ENCODE measurements at places on chromosomes 16 and 17.

DNA sequence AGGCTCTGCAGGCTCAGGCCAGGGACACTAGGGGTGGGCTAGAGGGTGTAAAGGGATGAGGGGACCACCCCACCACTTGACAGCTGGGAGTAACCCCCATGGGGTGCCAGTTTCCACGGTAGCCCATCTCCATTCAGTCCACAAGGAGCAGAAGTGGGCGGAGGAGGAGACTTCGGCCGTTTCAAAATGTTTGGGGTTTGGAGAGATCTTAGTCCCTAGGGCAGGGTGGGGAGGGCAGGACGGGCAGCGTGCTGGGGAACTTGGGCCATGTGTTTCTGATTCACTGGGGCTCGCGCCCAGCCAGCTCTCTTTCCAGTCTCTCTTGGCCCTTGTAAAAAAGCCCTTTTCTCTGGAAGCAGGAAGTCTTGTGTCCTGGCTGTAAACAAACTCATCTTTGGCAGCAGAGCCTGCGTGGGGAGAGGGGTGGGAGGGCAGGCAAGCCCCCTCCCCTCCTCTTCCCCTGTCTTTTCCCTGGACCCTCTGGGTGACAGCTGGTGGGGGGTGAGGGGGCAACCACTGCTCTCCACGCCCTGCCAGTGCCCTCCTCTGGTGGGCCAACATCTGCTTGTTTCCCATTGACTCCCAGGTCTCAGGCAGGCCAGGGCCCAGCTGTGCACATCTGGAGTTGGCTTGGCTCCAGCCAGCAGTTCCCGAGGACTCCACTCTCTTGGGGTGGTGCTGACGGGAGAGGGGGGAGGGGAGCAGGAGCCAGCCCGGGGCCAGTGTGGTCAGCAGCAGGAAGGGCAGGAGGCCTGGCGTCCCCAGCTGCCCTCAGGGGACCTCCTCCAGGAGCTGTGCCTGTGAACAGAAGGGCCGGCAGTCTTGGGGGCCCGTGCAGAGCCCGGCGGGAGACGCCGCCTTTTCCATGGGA is 8.1 kb downstream of the CYGB start:
- no peak for DNase-seq

- peak; percentile 13 for DNase-seq
These were observed 20.1 kb downstream of the MINK1 start for GRCh38 chr17:4853208-4853671.

GRCh38 chr16:50185005-50185505 is 31.9 kb downstream of the TENT4B start:
- DNase-seq, result no peak

DNA sequence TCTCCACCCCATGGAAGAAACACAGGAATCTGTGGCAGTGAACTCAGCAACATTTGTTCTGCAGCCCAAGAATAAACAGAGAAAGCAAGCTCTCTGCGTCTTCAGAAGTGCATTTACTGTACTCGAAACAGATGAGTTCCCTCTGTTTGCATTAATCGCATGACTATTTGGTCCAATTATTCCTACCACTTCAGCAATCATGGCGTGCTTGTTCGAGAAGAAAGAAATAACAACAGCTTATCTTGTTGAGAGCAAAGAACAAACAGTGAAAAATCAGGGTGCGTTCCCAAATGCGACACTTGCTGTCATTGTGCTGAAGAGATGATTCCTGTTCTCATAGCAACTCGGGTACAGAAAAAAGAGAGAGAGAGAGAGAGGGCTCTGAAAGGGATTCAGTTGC is 445.3 kb upstream of the MAF start:
- DNase-seq, result no peak

- no peak for DNase-seq
These were observed 794 bp downstream of the TMEM235 start for GRCh38 chr17:78231991-78232858.

- no peak for DNase-seq
These were observed 20.9 kb downstream of the CCDC182 start for GRCh38 chr17:57724026-57724728.

GRCh38 chr17:73360961-73361761 is 49.4 kb upstream of the CDC42EP4 start:
- DNase-seq, result no peak

DNA sequence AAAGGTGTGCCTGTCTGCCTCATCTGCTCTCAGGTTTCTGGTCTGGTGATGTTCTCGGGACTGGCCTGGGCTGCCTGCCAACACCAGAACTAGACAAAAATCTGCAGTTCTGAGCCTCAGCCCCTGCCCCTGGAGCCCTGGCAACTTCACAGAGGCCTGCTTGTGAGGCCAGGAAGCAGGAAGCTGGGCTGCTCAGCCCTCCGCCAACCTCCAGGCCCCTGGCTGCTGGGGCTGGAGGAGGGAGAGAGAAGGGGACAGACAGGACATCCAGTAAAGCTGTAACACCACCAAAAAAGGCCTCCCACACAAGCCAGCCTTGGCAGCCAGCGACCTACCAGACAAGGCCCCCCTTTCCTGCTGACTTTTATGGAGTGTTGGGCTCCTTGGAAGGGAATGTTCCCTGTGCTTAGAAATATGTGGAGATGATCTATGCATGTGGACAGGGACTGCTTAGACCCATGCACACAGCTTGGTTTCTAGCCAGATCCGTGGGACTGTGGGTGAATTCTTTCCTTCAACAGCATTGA is 157.6 kb downstream of the XYLT1 start:
- no peak for DNase-seq

GRCh38 chr17:41367426-41368075 is 2.1 kb downstream of the KRT33B start:
- no peak for DNase-seq

- DNase-seq, result no peak
These were observed 414.4 kb downstream of the SHISA9 start for GRCh38 chr16:13315642-13316427.

DNA sequence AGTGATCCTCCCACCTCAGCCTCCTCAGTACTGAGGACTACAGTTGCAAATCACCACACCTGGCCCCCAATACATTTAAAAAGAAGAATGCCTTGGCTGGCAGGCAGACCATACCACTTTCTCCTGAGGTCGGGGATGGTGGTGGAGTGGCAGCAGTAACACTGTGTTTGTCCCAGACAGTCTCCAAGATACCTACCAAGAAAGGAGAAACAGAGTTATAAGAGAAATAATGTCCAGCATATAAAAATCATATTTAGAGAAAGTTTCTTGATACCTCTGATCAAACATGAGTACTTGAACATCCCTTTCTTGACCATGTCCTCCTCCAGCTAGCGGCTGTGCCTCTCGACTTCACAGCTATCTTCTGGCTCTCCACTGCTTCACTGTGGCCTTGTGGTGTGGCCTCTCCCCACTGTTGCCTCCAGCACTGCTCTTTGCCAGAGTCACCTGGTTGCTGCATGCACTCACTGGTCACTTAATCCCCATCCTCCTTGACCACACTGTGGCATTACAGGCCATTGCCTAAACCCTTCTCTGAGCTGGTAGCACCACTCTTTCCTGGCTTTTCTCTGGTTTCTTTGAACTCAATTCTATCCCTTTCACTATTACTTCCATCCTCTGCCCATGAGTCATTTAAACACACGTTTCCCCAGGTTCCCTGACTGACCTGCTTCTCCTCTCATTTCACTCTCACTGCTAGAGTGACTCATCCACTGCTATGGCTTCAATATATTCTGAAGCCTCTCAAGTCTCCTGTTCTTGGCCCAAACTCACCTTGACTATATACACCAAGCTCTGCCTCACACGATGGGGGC is 45.2 kb downstream of the XPO6 start:
- no peak for DNase-seq

- no peak for DNase-seq
These were observed 24.5 kb downstream of the STXBP4 start for GRCh38 chr17:54992797-54993639.

DNA sequence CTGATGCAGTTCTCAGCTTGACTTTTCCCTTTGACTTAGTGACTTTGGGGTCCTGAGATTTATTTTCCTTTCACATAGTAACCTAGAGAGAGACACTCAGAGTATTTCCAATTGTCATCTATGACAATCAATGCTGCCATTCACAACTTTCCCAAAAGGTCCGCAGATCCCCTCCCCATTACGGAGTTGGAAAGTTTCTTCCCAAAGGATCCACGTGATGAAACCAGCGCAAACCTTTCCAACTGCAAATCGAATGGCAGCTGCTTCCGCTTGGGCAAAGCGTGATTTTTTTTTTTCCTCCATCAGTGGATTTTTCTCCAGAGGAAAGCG is 538 bp upstream of the FCSK start:
- no peak for DNase-seq

- no peak for DNase-seq
These were observed 2.8 kb downstream of the HAGH start for GRCh38 chr16:1823821-1824220.

DNA sequence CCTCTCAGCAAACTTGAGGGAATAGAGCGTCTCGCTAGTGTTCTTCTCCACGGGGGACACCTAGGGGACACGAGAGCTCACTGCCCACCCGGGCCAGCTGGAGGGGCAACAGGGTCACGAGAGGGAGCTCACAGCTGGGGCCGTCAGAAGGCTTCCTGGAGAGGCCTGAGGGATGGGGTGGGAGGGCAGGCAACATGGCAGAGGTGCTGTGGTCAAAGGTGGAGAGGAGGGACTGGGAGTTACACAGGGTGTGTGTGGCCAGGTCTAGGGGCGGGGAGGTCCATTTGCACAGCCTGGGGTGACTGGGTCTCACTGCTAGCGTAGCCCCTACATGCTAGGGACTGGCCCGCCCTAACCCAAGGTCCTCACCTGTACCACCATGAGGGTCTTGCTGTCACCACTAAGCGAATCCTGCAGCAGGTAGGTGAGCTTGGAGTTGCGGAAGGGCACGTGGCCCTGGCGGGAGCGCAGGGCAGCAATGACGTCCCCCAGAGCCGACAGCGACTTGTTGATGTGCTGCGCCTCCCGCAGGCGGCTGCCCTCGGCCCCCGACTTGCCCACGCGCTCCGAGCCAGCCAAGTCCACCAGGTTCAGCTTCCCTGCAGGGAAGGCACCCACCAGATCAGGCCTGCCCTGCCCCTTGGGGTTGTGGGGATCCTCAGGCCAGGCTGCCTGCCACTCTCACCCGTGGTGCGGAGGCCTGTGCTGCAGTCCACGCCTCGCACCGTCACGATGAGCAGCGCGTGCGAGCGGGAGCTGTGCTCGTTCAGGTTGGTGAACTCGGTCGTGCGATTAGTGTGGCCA is 25.0 kb downstream of the KATNB1 start:
- DNase-seq, result no peak

- no peak for DNase-seq
These were observed 244.9 kb downstream of the CA10 start for GRCh38 chr17:51913491-51914205.

- DNase-seq, result peak; percentile 42
These were observed 3.5 kb downstream of the CTNS start for GRCh38 chr17:3639981-3640596.

DNA sequence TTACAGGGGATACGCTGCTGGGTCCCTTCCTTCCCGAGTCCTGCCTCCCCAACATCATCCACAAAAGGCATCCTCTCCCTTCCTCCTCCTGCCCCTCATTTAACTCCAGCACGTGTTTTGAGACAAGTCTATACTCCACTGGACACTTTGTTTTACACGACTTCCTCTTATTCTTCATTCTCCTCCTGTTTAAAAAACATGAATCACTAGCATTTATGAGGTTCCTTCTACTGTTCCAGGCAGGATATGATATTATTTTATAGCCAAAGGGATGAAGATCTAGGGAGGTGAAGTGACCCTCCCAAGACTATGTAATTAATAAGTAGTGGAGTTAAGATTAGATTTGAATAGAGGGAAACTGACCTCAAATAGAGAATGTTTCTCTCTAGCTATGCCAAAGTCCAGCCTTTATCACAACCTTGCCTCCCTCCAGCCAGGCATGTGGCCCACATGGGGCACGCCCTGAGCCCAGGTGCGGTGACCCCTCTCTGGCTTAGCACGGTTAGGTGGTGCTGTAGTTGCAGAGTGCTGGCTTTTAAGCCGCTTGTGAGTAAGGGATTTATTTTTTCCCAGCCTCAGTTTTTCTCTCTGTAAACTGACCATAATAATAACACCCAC is 1.3 kb upstream of the HSD17B2 start:
- no peak for DNase-seq

GRCh38 chr17:67150826-67151225 is 94.2 kb downstream of the HELZ start:
- no peak for DNase-seq

DNA sequence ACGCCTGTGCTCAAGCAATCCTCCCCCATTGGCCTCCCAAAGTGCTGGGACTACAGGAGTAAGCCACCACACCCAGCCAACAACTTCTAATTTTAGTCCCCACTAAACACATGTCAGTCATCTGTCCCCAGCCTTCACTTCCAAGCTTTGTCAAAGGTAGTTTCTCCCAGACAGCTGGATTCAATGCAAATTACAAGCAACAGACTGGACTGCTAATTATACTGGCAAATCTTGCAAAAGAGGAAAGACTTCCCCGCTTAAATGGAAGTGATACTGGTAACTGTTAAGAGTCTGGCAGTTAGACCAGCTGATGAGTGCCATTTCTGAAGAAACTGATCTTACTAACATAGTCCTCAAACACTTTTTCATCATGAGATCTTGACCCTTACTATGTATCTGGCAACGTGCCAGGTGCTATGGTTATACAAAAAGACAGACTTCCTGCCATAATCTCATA is 8.2 kb upstream of the GGA2 start:
- no peak for DNase-seq

DNA sequence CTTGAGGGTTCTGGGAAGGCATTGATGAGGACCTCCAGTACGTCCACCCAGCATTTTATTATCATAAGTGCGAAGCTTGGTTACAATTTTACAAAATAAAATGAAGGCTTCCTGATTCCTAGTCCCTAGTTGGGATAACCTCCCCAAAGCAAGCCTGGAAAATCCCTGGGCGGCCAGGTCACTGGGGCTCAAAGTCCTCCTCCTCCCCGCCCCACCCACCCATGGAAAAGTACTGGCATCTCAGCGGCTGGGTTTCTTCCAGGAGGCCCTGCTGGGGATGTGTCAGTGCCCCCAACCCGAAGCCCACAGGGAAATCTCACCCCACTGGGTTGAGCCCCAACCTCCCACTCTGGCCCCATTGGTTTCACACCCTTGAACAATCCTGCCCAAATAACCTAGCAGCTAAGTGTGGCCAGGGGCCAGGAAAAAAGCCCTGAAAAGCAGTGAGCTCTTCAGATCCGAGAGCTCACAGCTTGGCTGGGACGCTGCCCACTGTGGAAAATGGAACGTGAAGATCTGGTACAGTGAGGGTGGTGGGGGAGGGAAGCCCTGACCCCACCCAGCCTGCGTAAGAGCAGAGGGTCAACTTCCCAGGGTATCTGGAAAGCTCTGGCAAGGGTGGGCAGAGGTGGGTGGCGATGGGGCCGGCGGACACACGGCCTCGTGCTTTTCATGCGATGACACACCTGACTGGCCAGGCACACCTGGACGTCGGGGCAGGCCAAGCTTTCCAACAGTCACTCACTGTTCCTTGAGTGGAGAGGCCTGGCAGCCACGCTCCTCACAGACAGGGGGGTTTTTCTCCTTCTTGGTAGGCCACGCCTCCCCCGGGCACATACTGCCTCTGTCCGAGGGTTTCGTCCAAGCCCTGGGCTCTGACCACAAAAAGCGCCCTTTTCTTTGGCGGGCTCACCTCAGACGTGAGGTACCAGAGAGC is 324.5 kb downstream of the SOX9 start:
- DNase-seq, result no peak
